Thyroid gland (tissue), 4 donors: ENCODE measurements at places on chromosomes 6 and 20. TPM values are rescaled to one million over a fixed set of nuclear protein-coding genes. Genes with fewer than 3 reads are reported as not detected.

MGME1 gene
- total RNA-seq: 15.4 TPM

SRSF12 gene
- total RNA-seq: 3.3 TPM

C20orf204 gene
- 2.6 TPM for total RNA-seq

LY86 gene
- total RNA-seq: 2.8 TPM

EFCAB8 gene
- total RNA-seq: 2.3 TPM

UBD gene
- total RNA-seq: 1.5 TPM

DNA sequence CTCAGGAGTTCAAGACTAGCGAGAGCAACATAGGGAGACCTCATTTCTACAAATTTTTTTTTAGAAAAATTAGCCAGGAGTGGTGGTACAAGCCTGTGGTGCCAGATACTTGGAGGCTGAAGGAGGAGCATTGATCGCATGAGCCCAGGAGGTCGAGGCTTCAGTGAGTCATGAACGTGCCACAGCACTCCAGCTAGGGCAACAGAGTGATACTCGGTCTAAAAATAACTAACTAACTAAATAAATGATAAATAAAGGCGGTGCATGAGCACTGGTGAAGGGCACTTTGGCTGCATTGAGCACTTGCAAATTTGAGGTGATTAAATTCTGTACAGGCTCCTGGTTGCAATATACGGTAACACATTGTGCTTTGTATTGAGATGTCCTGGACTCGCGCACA is 13.5 kb downstream of the HLA-A start:
- no peaks in the 10 kb centered on the region for H3K27me3 ChIP-seq
- H3K4me3 ChIP-seq: no peak overlapping the region
- H3K27ac ChIP-seq: no peak overlapping the region

DNA sequence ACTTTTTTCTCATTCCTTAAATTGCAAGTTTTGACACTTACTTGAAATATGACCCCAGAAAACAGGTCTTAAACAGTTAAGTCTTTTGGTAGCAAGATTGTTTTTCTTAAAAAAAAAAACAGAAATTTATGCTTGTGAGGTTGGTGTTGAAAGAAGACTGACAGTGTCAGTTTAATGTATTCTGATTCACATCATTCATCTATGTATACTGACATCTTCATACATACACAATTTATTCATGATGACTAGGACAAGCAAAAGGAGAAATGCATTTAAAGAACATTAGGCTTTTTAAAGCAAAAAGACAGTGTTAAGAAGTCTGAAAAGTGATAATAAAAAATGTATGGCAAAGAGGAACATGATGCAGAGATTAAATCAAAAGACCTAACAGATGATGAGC is 27.0 kb downstream of the MCHR2 start:
- H3K36me3 ChIP-seq: no peaks in the 10 kb centered on the region
- H3K4me1 ChIP-seq: no peaks in the 10 kb centered on the region
- no peak overlapping the region for H3K27ac ChIP-seq
- no peak overlapping the region for H3K4me3 ChIP-seq

GRCh38 chr6:161434921-161435747 is 161.3 kb upstream of the AGPAT4 start:
- H3K4me3 ChIP-seq: no peak overlapping the region
- no peak overlapping the region for H3K27ac ChIP-seq
- H3K4me1 ChIP-seq: peaks cover 11% of the 10 kb centered on the region
- peak; percentile 17 for DNase-seq
- H3K36me3 ChIP-seq: no peaks in the 10 kb centered on the region
- no peaks in the 10 kb centered on the region for H3K27me3 ChIP-seq

- no peaks in the 10 kb centered on the region for H3K4me1 ChIP-seq
- H3K27me3 ChIP-seq: no peaks in the 10 kb centered on the region
- H3K36me3 ChIP-seq: no peaks in the 10 kb centered on the region
- no peak for DNase-seq
- no peak overlapping the region for H3K27ac ChIP-seq
Measured at GRCh38 chr6:66825539-66825938, 1118.5 kb upstream of the EYS start.

GRCh38 chr6:43897571-43898302 is 127.7 kb downstream of the VEGFA start:
- H3K4me1 ChIP-seq: peaks cover 13% of the 10 kb centered on the region
- H3K4me3 ChIP-seq: no peak overlapping the region
- no peaks in the 10 kb centered on the region for H3K27me3 ChIP-seq
- H3K36me3 ChIP-seq: no peaks in the 10 kb centered on the region

DNA sequence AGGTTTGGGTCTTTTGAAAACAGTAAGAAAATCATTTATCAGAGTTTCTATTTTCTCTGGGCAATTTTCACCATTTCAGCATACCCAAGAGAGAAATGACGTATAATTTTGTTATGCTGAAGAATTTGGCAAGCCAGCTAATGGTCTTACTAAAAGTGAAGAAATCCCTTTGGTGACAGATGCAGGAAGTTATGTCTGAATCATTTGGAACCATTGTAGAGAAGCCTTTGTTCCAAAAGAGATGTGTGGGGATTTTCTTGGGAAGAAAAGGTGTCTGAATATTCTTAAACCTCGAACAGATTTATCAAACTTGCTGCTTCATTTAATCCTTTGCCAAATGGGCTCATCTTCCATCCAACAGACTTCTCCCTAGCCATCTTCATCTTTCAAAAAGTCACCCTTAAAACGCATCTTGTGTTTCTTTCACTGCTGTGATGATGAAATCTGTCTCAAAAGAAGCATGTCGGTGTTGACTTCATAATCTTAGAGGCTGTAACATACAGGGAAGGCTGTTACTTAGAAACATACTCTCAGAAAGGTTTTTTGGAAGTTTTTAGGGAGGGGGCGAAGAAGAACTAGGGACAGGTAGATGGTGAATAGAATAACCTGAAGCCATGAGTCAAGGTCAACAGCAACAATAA is 39.5 kb downstream of the CITED2 start:
- peaks cover 10% of the 10 kb centered on the region for H3K4me1 ChIP-seq
- H3K27ac ChIP-seq: no peak overlapping the region
- H3K36me3 ChIP-seq: no peaks in the 10 kb centered on the region
- DNase-seq: no peak
- H3K4me3 ChIP-seq: no peak overlapping the region

DNA sequence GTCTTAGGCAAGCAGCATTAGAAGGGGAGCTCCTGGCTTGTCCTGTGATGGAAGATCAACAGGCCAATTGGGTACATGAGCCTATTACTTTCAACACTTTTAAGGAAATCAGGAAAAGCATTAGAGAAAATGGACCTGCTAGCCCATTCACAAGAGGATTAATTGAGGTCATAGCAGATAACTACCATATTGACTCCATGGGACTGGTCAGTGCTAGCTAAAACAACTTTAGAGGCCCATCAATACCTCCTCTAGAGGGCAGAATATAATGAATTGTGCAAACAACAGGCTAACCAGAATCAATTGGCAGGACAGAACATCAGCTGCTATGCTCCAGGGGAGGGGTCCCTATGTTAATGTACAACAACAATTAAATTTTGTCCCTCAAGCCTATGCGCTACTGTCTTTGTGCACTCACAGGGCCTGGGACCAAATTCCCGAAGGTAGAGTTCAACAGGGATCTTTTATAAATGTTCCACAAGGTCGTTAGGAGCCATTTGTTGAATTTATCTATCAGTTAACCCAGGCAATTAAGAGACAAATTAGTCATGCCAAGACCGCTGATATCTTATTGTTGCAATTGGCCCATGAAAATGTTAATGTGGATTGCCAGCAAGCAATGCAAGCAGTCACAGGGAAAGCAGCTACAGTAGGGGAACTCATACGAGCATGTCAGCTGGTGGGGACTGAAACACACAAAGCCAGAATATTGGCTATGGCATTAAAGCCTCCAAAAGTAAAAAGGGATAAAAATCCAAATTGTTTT is 106.6 kb upstream of the BTN3A2 start:
- no peak overlapping the region for H3K4me3 ChIP-seq
- H3K27me3 ChIP-seq: no peaks in the 10 kb centered on the region
- H3K36me3 ChIP-seq: no peaks in the 10 kb centered on the region
- H3K4me1 ChIP-seq: no peaks in the 10 kb centered on the region

- H3K27ac ChIP-seq: peak overlapping the region; percentile 87
- no peak for DNase-seq
- no peaks in the 10 kb centered on the region for H3K36me3 ChIP-seq
- H3K27me3 ChIP-seq: no peaks in the 10 kb centered on the region
Measured at GRCh38 chr6:25007269-25007699, 71.5 kb upstream of the RIPOR2 start.

DNA sequence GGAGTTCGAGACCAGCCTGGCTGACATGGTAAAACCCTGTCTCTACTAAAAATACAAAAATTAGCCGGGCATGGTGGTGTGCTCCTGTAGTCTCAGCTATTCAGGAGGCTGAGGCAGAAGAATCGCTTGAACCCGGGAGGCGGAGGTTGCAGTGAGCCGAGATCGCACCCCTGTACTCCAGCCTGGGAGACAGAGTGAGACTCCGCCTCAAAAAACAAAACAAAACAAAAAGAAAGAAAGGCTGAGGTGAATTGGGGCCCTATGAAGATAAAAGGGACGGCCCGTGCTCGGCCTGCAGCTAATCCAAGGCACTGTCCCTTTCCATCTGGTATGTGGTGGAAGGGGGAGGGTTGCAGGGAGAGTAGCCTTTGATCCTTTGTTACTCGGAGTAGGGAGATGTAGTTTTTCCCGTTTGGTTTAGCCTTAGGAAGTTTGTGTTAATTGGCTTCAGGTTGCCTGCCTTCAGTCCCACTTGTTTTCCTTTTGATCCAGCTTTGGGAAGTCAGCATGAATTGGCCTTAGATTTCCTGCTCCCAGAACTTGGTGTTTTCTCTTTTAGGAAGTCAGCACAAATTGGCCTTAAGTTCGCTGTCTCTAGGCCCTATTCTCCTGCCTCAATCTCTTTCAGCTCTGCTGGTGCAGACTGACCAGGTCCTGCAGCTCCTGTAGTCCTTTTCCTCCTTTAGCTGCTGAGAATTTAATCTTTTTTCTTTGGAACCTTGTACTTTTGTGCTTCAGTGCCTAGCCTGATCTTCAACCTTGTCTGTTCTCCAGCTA is 36.1 kb upstream of the PAQR8 start:
- no peak for DNase-seq
- peak overlapping the region; percentile 36 for H3K27ac ChIP-seq
- no peaks in the 10 kb centered on the region for H3K36me3 ChIP-seq
- peaks cover 9% of the 10 kb centered on the region for H3K4me1 ChIP-seq
- no peak overlapping the region for H3K4me3 ChIP-seq

DNA sequence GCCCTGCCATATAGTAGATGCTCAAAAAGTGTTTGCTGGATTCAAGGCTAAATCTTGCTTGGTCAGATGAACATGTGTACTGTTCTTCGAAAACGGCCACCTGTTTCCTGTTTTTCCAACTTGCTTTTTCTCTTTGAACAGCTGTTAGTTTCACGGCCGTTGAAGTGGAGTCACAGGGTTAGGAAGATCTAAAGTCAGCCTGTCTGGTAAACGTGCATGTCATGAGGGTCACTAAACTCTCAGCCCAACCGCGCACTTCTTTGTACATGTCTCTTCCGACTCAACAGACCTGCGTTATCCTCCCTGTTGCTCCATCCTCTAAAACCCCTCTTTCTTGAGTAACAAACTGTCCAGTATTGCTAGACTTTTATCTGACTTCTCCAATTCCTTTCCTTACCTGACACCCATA is 93.2 kb upstream of the MAN1A1 start:
- H3K27me3 ChIP-seq: no peaks in the 10 kb centered on the region
- peaks cover 16% of the 10 kb centered on the region for H3K4me1 ChIP-seq
- DNase-seq: peak; percentile 14
- H3K27ac ChIP-seq: no peak overlapping the region
- no peak overlapping the region for H3K4me3 ChIP-seq

GRCh38 chr6:11363881-11364576 is 131.6 kb upstream of the NEDD9 start:
- no peaks in the 10 kb centered on the region for H3K36me3 ChIP-seq
- no peak overlapping the region for H3K4me3 ChIP-seq
- no peaks in the 10 kb centered on the region for H3K27me3 ChIP-seq
- peaks cover 47% of the 10 kb centered on the region for H3K4me1 ChIP-seq
- DNase-seq: peak; percentile 25
- peak overlapping the region; percentile 68 for H3K27ac ChIP-seq

DNA sequence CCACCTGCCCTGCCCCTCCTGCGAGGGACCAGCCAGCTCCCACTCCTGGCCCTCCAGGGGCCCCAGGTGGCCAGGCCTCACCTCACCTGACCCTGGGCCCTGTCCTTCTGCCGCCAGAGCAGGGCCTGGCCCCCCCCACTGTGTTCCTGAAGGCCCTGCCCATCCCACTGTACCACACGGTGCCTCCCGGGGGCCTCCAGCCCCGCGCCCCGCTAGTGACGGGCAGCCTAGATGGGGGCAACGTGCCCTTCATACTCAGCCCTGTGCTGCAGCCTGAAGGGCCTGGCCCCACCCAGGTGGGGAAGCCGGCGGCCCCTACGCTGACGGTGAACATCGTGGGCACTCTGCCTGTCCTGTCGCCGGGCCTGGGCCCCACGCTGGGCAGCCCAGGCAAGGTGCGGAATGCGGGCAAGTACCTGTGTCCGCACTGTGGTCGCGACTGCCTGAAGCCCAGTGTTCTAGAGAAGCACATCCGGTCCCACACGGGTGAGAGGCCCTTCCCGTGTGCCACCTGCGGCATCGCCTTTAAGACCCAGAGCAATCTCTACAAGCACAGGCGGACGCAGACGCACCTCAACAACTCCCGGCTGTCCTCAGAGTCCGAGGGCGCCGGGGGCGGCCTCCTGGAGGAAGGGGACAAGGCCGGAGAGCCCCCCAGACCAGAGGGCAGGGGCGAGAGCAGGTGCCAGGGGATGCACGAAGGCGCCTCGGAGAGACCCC is 27.6 kb downstream of the ZNF831 start:
- H3K4me1 ChIP-seq: no peaks in the 10 kb centered on the region
- no peaks in the 10 kb centered on the region for H3K36me3 ChIP-seq
- no peak overlapping the region for H3K4me3 ChIP-seq
- H3K27me3 ChIP-seq: no peaks in the 10 kb centered on the region
- no peak overlapping the region for H3K27ac ChIP-seq

- no peak for DNase-seq
- H3K27ac ChIP-seq: no peak overlapping the region
- peaks cover under 1% of the 10 kb centered on the region for H3K4me1 ChIP-seq
- no peak overlapping the region for H3K4me3 ChIP-seq
Measured at GRCh38 chr20:32429343-32429742, 71.2 kb downstream of the ASXL1 start.

DNA sequence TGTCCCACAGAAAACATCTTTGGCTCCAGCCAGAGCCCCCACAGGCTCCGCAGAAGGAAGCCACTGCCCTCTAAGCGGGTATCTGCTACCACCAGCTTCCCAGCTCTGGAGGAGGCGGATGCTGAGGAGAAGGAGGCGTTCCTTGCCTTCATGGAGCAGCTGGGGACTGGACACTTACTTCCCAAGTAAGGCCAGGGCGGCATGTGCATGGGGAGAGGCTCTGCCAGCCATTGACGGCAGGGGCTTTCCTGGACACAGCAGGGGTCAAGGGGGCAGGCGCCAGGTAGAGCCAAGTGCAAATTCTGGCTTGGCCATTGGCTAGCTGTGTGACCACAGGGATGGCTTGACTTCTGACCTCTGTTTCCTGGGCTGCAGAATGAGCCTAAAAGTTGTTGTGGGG is 17.8 kb downstream of the RAB44 start:
- DNase-seq: no peak
- no peaks in the 10 kb centered on the region for H3K27me3 ChIP-seq
- no peaks in the 10 kb centered on the region for H3K36me3 ChIP-seq
- H3K27ac ChIP-seq: no peak overlapping the region
- no peak overlapping the region for H3K4me3 ChIP-seq

- H3K27ac ChIP-seq: no peak overlapping the region
- no peaks in the 10 kb centered on the region for H3K36me3 ChIP-seq
- H3K4me3 ChIP-seq: no peak overlapping the region
- H3K27me3 ChIP-seq: no peaks in the 10 kb centered on the region
- H3K4me1 ChIP-seq: no peaks in the 10 kb centered on the region
Measured at GRCh38 chr6:11328613-11329247, 96.3 kb upstream of the NEDD9 start.
